Fibroblast of mammary gland (primary cell): ENCODE measurements at places on chromosomes 2 and 18.
A peak's percentile ranks its signal among the peaks of the same experiment; 100 is the strongest.

DNA sequence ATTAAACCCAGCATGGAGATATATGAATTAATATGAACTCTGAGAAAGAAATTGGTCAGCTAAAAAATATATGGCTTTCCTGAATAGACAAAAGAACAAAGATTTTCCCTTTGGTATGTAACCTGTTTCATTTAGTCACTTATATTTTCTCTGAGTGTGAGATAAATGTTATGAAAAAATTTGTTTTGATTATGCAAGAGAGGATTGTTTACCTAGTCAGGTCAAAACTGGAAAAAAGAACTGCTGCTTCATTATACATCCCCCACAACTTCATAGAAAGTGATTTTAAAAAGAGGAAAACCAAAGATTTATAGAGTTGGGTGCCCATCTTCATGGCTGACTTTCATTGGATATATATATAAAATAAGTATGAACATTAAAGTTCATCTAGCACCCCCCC, 242.2 kb upstream of the FN1 start:
- DNase-seq: no peak

DNA sequence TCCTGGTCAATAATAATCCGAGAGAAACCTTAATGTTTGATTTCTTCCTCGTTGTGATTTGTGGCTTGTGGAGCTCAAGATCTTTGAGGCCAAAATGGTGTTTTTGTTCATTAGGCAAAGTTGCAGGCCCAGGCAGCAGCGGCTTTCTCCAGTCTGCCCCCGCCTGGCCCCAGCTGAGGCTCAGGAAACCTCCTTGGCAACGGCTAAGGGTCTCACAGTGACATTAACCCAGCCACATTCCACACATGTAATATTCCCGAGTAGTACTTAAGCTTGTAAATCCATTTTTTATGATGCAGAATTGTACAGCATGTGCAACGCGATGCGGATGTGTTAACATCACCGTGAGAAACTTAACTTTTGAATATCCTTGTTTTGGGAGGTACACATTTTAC, 200.1 kb downstream of the BCL11A start:
- DNase-seq: no peak

DNA sequence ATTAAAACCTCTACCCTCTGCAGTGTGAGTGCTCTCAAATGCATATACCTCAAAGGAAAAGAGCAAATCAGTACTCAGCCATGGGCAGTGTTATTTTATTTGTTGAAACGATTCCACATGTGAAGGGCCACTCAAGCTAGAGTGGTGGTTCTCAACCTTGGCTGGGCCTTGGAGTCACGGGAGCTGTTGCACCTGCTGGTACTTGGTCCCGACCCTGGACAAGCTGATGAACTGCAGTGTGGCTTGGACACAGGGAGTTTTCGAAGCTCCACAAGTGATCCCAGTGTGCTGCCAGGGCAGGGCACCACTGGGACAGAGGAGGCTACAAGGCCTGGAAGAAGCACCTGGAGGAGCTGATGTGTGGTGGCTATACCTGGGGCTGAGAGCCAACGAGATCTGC, 19.7 kb downstream of the GNLY start:
- no peak for DNase-seq

GRCh38 chr2:69693775-69694450, 48.0 kb upstream of the ANXA4 start:
- no peak for DNase-seq

GRCh38 chr18:73164430-73164829, 296.6 kb upstream of the NETO1 start:
- no peak for DNase-seq

DNA sequence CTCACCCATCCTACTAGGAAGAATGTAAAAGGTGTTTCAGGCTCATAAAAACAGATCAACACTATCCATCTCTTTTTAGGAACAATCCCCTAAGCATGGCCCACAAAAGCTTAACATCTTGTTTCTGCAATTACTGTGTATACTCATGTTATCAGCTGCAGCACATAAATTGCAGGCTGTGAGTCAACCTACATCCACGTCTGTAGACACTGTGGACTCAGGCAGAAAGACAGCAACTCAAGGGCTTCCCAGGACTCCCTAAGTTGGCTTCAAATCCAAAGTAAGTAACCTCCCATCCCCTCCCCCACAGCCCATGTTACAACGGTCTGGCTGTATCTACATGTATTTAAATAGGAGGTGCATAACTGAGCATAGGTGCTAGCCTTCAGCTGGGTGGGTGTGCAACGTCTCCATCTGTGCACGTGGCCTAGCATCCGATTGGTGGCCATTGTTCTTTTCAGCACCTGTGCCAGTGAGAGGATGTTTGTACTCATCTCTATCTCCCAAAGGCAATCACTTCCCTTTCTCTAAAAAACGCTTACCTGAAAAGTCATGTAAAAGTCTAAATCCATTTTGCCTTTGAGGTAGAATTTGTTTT, 30.1 kb downstream of the UXS1 start:
- DNase-seq: peak; percentile 22

- DNase-seq: peak; percentile 58
These were observed 9.2 kb upstream of the SP9 start for GRCh38 chr2:174325373-174326160.

DNA sequence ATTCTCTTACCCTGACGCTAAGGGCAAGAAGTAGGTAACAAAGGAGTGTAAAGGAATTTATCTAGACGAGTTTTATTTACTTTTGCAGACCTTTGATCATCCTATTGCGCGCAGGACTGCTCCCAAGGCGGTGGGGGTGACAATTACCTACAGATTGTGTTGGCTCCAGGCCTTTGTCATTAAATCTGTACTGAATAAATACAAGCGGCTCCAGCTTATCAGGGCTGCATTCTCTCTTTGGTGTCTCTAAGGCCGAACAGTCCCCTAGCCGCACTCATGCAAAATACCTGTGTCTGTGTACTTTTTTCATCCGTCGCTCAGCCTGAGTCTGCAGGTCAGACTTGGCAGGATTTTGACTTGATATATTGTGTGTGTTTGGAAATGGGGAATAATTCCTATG, 57.9 kb upstream of the DYSF start:
- no peak for DNase-seq

- peak; percentile 40 for DNase-seq
These were observed 698.3 kb upstream of the FANCL start for GRCh38 chr2:58939388-58939787.

DNA sequence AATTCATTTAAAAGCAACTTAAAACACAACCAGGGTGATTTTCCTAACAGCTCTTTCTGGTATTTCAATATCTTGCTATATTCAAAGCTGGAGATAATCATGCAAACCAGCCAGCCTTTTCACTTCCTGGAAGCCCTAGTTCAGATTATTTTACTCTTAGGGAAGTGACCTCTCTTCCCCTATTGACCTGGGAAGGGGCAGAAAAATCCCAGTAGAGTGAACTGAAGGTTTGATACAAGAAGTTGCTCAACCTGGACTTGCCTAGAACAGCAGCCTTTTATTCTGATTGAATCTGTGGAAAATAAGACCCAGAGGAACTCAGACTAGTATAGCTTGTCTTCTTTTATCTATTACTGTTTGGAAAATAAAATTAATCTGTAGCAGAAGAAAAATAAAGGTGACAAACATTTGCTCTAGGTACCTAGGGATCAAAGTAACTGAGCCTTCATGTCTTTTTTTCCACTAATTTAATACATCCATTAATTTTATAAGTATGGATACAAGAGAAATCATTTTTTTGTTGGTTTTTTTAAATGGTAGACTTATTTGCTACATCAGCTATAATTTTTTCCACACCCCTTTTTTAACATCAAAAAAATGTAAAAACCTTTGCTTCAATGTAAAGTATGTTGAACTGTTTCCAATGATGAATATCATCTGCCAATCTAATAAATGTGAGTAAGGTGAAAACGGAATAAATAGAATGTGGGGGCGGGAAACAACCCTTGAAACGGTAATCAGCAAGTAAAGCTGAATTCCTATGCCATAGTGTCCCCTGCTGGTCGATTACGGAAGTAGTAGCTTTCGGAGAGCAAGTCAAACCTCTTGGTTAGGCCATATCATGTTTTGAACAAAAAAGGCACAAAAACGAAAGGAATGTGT, 629.9 kb downstream of the NRXN1 start:
- DNase-seq: peak; percentile 53
